ENCODE measurements at places on chromosomes 11 and 22. TPM values are rescaled to one million over a fixed set of nuclear protein-coding genes. Genes with fewer than 3 reads are reported as not detected.

DNA sequence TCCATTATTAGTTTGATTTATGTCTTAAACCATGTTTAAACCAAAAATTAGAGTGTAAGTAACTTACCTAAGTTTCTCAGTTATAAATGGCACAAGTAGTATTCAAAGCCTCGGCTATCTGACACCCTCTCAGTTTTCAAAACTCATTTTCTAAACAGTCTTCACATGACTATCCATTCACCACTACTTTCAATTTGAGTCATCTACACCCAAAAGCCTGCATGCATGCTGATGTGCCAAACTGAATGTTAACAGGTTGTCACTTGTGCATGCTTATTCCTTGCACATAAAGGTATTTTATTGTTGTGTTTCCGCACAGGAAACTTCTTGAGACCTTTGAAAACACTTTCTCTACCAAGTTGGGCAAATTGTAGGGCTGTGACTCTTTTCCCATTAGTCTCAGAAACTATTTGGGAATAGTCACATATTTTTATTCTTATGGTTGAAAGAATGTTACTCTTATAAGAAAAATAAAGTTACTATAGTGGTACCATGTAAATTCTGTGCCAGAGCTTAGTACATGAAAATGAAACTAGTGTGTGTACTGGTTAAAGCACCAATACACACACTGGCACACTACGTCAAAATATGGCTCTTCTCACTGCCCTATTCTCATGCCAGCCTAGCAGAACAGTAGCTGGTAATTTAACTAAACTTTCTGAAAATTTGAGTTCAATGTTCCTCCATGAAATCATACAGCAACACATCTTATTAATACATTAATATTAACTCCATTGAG, 2.2 kb upstream of the OR51E2 start:
- DNase-seq, result no peak

- DNase-seq, result no peak
These were observed 27.6 kb downstream of the PLEKHA7 start for GRCh38 chr11:16986434-16987204.

DNA sequence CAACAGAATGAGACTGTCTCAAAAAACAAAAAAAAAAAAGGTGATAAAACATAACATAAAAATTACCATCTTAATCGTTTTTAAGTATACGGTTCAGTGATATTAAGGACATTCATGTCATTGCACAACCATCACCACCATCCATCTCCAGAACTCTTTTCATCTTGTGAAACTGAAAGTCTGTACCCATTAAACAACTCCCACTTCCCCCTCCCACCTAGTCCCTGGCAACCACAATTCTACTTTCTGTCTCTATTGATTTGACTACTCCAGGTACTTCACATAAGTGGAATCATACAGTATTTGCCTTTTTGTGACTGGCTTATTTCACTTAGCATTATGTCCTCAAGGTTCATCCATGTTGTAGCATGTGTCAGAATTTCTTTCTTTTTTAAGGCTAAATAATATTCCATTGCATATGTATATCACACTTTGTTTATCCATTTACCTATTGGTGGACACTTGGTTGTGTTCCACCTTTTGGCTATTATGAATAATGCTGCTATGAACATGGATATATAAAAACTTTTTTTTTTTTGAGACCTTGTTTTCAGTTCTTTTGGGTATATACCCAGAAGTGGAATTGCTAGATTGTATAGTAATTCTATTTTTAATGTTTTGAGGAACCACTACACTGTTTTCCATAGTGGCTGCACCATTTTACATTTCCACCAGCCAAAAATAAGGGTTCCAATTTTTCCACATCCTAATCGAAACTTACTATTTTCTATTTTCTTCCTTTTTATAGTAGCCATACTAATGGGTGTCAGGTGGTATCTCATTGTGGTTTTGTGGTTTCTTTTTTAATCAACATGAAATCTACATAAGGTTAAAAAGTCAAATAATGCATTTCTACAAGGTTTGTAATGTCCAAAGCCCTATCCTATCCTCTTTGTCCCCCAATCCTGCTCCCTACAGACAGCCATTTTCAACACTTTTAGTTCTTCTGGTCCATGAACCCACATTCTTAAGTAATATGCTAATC, 23.4 kb upstream of the PIK3C2A start:
- no peak for DNase-seq

GRCh38 chr11:68386331-68386978, 74.1 kb downstream of the LRP5 start:
- DNase-seq, result no peak

GRCh38 chr11:44312876-44313275, 2.9 kb upstream of the ALX4 start:
- no peak for DNase-seq

DNA sequence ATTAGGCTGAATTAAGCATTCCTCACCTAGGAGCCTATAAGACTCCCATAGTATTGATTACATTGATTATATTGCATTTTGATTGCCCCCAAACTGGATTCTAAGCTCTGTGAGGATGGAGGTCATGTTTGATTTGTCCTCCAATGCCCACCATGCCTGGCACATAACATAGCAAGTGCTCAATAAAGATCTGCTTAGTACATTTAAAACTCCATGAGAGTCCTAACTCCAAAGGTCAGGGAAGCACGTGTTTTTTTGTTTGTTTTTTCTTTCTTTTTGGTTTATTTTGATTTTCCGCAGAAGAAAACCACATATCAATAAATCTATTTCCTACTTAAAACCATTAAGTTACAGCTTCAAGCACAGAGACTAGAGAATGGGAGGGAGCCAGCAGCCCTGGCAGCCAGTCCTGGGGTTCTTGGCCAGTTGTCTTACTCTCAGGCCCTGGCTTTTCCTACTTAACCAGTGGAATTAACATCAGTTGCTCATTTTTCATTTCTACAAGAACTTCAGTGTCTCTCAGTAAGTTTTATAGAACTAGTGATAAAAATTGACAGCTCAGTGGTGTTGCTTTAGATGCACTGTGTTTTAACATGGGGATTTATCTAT, 429.9 kb upstream of the CCDC90B start:
- no peak for DNase-seq

GRCh38 chr11:80282643-80283042, 841.8 kb upstream of the TENM4 start:
- DNase-seq, result no peak

GRCh38 chr22:49351761-49352227, 475.9 kb downstream of the BRD1 start:
- DNase-seq, result no peak

DNA sequence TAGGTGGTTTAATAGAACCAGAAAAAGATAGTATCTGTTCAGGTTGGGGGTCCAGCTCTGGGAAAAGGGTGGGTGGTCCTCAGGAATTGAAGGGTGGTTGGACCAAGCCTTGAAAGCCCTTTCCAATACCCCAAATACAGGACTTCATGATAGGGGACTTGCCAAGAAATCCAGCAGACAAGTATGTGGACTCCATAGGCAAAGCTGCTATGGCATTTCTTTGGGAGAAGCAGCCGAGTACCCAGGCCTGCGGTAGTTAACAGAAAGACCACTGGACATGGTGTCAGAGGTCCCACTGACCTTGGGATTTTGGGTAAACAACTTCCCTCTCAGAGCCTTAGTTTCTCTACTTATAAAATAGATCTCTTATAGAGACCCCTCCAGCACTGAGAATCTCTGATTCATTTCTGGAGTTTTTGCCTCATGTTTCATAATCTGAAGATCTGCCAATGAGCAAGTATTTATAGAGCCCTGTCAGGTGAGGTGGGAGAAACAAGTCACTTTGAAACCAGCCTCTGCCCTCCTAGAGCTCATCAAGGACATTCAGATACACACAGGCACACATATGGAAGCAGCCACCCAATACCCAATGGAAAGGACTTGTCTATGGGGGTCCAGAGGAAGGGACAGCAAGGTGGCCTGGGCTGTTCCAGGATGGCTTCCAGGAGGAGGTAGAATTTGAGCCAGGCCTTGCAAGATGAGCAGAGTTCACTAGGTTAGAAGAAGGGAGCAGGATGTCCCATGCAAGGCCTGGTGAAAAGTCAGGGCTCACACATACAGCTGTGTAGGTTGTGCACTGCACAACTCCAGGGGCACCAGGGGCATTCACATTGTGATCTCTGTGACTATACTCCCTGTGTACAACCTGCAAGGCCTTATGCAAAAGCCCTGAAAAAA, 31.0 kb upstream of the ACCSL start:
- DNase-seq, result peak; percentile 8

DNA sequence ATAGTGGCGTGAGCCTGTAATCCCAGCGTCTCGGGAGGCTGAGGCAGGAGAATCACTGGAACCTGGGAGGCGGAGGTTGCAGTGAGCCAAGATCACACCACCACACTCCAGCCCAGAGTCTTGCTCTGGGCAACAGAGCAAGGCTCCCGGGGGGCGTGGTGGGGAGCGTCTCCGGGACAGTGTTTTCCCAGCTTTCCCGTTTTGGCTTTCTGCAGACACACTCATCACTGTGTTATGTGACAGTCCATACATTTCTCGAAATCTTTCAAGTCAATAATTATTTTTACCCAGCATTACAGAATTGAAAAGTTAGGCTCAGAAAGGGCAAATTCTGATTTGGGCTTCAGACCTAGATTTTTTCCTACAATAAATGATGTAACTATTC, 31.7 kb downstream of the NEAT1 start:
- no peak for DNase-seq

DNA sequence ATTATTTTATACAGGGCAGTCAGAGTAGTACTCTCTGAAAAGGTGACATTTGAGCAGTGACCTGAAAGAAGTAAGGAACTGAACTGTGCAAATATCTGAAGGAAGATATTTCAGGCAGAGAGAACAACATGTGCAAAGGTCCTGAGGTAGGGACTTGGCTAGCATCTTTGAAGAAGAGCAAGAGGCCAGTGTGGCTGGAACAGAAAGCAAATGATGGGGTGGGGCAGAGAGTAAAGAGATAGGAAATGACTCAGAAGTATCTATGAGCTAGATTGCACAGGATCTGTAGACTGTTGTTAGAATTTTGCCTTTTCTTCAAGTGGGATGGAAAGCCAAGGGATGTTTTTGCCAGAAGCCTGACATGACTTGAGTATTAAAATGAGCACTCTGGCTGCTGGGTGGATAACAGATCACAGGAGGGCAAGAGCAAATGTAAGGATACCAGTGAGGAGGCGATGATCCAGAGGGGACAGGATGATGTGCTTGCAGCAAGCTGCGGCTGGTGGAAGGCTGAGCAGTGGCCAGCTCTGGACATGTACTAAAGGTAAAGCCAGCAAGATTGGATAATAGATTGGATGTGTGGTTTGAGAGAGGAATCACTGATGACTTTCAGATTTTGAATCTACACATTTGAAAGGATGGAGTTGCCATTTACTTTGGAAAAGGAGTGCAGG, 33.2 kb upstream of the TTC12 start:
- no peak for DNase-seq

GRCh38 chr11:7348432-7349304, 97.0 kb downstream of the SYT9 start:
- DNase-seq, result no peak

DNA sequence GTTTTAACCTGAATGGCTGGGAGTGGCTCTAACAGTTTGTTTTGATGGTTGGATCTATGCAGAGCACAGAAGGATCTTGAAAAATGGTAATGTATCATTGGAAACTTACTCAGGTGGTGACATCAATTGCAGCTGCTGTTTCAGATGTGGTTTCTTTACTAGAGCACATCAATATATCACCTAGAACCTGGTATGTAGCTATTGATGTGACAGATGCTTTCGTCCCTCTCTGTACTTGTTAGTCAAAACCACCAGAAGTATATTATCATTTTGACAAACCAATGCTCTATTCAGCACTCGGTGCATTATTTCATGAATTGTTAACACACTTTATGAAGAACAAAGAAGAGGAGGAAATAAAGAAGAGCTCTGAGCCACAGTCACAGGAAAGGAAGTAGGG, 26.6 kb upstream of the SCN3B start:
- no peak for DNase-seq

- no peak for DNase-seq
These were observed 85.3 kb downstream of the GGT1 start for GRCh38 chr22:24688256-24688655.

DNA sequence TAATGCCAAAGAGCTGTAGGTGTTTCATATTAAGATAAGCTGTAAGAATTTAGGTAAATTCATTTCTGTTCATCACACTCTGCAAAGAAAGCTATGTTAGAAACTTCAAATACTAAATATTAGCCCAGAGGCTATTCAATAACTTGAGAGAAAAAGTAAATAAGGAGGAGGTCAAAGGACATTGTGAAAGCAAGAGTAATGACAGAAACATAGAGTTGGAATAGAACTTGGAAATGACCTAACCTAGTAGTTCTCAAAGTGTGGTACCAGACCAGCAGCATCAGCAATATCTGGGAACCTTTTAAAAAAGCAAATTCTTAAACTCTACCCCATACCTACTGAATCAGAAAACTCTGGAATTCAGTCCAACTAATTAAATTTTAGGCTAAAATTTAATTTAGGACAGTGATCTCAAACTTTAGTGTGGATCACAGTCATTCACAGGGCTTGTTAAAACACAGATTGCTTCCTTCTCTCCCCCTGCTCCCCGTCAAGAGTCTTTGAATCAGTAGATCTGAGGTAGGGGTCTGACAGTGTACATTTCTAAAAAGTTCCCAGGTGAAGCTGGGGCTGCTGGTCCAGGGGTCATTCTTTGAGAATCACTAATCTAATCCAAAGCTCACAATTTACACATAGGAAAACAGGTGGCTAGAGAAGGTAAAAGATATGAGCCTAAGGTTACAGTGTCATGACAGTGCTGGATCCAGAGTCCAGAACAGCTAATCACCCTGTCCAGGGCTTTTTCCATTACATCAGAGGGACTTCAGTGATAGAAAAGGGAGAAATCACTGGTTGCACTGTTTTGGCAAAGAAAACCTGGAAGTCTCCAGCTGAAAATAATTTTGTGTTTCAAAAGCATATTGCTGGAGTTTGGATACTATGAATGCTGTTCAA, 241.1 kb downstream of the SOX6 start:
- no peak for DNase-seq

DNA sequence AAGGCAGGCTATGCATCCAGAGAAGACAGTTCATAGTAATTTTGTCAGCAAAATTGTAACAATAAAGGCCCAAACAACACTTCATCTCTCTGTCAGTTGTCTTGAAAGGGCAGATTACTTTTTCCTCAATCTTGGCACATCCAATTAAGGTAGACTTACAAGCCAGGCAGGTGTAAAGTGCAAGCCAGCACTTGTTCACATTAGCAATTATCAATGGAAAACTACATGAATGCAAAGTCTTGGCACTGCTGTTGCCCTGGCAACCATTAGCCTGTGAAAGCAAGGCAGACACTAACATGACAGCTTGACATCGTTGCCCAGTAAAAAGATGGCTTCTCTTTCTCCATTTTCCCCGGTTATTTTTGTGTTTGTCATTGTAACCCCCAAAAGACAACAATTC, 677.2 kb upstream of the TENM4 start:
- no peak for DNase-seq

GRCh38 chr11:64933213-64933934, 2.3 kb downstream of the GPHA2 start:
- peak; percentile 9 for DNase-seq

DNA sequence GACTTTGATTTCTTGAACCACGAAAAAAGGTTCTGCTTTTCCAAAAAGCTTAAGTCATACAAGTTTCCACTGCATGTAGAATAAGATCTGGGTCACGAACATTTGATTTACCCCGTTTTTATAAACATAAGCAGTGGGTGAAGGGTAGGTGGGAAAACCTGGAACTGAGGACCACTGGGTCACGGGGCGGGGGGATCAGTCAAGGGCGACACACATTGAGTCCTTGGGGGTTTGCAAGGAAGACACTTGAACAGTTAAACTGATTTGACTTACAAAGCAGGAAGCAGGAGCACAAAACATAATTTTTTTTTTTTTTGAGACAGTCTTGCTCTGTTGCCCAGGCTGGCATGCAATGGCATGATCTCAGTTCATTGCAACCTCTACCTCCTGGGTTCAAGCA, 10.9 kb downstream of the FADS3 start:
- no peak for DNase-seq

The VWCE gene
- total RNA-seq, result 6.5 TPM

The IGLL1 gene
- total RNA-seq, result 0.48 TPM

The KRTAP5-7 gene
- total RNA-seq, result not detected

The NRXN2 gene
- 22.9 TPM for total RNA-seq
